Globus pallidus (tissue), 1 donor: ENCODE measurements at places on chromosomes 1 and 21.

DNA sequence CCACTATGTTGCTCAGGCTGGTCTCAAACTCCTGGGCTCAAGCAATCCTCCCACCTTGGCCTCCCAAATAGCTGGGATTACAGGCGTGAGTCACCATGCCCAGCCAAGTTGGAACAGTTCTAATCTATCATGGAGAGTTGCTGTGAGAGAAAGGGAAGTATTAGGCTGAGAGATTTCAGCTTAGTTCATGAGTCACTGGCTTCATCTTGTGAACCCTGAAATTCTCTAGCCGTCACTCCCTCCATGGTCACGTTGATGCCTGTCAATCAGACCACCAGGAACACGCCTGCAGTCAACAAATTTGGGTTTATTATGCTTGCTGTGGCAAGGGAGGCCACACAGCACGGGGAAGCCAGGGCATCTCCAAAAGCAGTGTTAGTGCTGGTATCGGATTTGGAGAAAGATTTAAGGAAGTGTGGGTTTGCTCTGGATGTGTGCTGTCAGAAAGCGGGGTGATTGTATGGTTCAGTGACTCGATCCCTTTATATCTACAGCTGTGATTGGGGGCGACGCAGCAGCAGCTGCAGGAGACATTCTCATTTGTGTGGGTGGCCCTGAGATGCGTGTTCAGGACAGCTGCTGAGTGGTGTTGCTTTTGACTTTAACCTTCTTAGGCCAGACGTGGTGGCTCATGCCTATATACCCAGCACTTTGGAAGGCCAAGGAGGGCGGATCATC, 18.7 kb downstream of the UQCRHL start:
- DNase-seq: no peak

GRCh38 chr1:193657552-193657951, 471.1 kb upstream of the B3GALT2 start:
- DNase-seq: no peak

GRCh38 chr1:152941037-152941711, 5.8 kb upstream of the SPRR5 start:
- DNase-seq: no peak

DNA sequence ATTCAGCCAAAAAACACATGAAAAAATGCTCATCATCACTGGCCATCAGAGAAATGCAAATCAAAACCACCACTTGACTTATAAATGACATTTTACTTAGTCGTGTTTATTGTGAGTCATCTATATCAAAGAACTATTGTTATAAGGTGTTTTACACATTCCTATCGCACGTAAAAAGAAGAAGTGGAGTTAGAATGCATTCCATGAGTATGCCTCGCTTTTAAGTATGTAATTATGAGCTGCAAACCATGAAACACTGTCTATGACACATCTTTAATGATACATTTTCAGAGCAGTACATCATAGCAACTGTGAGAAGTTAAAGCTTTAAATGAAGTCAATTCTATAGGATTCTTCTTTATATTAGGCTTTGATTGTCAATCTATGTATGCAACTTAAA, 614.3 kb upstream of the ADAMTS5 start:
- DNase-seq: no peak

DNA sequence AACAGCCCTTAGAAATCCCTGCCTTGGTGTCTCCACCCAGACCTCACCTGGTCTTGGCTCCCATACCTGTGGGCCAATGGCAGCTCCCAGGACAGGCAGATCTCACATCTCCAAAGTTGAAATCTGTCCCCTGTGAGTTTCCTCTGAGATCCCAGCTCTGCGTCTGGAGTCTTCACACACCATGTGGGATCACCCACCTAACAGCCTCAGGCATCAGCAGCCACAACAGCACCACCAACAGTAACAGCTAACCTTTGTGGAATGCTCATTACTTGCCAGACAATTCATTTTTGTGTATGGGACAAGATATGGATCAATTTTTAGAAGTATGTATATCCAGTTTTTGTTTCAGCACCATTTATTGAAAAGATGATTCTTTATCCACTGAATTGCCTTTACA, 523.2 kb downstream of the MATN1 start:
- DNase-seq: no peak

- no peak for DNase-seq
Observed at GRCh38 chr1:240734001-240734400, 122.0 kb upstream of the GREM2 start.

DNA sequence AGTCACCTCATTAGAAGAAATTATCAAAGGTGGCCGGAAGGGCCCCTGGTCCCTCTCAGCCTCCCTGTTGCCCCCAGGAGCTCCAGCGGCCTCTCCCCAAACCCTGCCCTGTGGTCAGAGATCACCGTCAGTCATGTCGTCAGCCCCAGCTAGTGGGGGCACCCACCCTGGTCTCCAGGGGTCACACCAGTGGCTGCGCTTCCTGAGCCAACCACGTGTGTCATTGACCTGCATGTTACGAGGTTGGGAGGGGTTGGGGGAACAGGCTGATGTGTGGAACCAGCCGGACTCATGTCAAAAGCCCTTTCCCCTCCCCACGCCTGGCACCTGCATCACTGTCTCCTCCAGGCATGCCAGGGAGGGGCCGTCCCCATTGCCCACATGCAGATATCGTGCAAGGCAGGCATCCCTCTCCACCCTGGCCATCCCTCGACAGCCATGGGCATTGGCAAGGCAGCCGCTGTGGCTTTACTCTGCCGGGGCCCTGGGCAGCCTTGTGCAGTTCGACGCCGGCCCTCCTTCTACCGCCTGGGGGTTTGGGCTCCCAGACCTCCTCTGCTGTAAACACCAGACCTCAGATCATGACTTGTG, 128.7 kb downstream of the CRYAA start:
- no peak for DNase-seq

DNA sequence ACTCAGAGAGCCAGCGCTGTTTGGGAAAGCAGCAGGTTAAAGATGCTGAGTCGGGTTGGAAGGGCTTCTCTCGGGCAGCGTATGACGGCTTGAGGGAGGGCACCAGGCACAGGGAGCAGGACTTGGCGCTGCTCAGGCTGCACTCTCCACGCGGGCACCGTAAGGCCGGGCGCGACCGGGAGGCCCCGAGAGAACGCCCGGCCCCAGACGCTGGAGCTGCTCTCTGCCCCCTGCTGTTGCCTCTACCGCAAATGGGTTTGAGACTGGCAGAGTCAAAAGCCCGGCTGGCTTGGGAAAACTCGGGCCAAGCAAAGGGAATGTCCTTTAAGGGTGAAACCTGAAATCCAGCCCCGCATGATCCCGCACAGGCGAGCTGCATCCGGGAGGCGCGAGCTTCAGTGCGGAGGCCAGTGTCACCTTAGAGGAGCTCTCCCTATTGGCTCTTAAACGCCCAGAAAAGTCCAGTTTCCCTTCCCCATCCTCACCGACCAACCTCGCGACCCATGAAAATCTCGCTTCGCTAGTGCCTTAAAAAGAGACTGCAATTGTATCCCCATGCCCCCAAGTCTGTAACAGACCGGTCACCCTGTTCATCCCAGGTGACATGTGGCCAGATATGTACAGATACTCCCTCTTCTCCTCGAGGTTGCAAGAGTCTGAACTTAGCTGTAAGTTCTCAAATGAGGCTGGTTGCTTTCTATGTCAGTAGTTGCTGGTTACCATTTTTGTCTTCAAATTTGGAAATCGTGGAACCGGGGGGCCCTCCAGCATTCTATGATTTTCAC, 1.1 kb downstream of the PRRX1 start:
- DNase-seq: no peak

DNA sequence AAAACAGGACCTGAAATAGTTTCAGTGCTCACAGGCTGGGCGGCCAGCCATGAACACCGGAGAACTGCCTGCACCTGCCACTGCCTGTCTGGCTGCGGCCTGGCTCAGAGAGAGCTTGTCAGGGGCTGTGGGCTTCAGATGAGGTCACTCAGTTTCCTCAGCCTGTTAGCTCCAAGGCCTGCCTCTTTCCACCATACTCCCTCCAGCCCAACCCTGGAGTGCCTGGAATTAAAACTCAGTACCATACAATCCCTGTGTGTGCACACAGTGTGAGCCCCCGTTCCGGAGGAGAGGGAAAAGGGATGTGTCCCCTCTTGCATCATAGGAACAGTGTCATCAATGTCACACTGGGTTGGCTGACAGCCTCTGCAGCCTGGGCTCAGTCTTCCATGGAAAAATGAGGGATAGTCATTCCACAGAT, 16.2 kb downstream of the CACNA1S start:
- DNase-seq: no peak

DNA sequence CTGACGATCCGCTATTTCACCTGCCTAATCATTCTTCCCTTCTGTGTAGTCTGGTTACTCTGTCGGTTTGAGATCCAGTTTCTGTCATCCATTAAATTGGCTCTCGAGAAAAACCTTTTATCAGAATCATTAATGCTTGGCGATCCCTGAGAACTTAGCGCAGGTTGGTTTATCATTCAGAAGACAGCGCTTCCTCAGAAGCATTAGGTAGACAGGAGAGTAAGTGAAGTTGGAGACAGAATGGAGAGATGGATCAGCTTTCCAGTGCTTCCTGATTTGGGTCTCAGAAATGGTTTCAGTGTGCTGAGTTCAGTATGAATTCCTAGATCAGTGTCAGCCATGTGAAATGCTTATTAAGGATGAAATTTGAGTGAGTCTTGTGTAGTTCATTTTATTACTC, 1.3 kb downstream of the USP1 start:
- DNase-seq: peak; percentile 4

DNA sequence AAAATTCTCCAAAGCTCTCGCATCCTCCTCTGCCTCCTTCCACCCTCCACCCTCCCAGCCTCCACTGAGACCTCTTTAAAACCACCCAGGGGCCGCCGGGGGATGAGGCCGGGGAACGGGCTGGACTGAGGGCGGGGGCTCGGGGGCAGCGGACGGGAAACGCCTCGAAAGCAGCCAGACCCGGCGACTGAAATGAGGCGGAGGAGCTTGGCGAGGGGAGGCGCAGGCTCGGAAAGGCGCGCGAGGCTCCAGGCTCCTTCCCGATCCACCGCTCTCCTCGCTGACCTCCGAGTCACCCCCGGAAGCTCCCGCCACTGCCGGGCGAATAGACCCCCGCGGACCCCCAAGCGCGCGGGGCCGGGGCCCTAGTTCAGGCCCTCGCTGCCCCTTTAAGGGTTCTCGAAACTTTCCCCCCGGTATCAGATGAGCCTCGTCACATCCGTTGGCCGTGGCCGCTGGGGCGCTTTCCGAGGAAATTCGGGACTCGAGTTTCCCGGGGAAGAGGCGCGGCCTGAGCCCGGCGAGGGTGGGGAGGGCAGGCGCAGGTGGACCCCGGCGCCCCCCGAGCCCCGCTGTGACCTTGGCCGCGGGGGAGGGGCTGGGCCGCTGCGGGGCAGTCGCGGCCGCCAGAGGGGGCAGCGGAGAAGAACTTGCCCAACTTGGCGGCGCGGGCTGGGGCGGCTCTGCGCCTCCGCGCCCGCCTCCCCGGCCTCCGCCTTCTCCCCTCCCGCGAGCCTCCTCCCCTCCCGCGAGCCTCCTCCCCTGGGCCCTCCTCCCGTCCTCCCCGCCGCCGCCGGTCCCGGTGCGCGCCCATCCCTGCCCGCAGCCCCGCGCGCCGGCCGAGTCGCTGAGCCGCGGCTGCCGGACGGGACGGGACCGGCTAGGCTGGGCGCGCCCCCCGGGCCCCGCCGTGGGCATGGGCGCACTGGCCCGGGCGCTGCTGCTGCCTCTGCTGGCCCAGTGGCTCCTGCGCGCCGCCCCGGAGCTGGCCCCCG, at the start of gene BACE2:
Gene BACE2, plus strand, starts transcription at position 813 of the 995 bp plus-strand sequence. Its CDS starts 104 bp downstream, at position 917.
- peak; percentile 61 for DNase-seq

DNA sequence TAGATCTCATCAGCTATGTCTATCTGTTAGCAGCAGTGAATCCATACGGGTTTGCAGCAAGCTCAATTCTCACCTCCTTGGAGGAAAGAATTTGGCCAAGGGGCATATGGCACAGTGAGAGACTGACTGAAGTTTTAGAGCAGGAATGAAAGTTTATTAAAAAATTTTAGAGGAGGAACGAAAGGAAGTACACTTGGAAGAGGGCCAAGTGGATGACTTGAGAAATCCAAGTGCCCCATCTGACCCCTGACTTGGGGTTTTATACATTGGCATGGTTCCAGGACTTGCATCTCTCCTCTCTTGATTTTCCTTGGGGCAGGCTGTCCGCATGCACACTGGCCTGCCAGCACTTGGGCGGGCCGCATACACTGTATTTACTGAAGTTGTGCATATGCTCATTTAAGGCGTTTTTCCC, 9.2 kb upstream of the OSBPL9 start:
- DNase-seq: no peak

GRCh38 chr1:1779320-1779675, 1.0 kb upstream of the NADK start:
- DNase-seq: no peak

GRCh38 chr1:69244211-69244610, 323.5 kb upstream of the LRRC7 start:
- no peak for DNase-seq

DNA sequence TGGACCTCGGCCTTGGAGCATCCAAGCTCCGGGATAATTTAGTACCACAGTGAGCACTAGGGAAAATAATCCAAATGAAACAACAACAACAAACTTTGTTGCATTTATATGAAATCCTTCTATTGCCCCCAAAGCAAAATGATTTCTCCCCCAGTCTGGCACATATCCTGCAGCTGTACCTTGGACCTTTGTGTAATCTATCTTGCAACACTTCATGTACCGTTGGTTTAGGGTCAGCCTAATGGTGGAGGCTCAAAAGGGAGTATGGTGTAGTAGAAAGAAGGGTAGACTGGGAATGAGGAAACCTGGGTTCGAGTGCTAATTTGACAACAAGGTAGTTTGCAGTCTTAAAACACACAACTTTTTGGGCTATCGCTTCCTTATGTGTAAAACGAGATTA, 12.1 kb downstream of the GREM2 start:
- DNase-seq: no peak

DNA sequence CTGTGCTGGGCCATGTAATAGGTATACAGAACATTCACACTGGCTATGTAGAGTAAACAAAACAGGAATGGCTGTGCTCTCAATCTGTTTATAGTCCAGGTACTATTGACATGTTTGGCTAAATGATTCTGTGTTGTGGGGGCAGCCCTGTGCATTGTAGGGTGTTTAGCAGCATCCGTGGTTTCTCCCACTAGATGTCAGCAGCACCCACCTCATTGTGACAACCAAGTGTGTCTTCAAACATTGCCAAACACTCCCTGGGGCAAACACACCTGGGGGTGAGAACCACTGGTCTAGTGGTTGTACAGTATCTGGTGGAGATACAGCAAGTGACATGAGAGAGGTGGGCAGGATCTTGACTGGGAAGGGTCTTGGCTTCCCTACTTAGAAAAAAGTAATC, 80.4 kb upstream of the SPATA6 start:
- DNase-seq: no peak

DNA sequence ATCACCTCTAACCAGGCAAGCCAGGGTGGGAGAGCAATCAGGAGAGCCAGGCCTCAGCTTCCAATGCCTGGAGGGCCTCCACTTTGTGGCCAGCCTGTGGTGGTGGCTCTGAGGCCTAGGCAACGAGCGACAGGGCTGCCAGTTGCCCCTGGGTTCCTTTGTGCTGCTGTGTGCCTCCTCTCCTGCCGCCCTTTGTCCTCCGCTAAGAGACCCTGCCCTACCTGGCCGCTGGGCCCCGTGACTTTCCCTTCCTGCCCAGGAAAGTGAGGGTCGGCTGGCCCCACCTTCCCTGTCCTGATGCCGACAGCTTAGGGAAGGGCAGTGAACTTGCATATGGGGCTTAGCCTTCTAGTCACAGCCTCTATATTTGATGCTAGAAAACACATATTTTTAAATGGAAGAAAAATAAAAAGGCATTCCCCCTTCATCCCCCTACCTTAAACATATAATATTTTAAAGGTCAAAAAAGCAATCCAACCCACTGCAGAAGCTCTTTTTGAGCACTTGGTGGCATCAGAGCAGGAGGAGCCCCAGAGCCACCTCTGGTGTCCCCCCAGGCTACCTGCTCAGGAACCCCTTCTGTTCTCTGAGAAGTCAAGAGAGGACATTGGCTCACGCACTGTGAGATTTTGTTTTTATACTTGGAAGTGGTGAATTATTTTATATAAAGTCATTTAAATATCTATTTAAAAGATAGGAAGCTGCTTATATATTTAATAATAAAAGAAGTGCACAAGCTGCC, 19.8 kb downstream of the CSF1 start:
- no peak for DNase-seq
